ENCODE measurements at places on chromosomes 1 and 21.

DNA sequence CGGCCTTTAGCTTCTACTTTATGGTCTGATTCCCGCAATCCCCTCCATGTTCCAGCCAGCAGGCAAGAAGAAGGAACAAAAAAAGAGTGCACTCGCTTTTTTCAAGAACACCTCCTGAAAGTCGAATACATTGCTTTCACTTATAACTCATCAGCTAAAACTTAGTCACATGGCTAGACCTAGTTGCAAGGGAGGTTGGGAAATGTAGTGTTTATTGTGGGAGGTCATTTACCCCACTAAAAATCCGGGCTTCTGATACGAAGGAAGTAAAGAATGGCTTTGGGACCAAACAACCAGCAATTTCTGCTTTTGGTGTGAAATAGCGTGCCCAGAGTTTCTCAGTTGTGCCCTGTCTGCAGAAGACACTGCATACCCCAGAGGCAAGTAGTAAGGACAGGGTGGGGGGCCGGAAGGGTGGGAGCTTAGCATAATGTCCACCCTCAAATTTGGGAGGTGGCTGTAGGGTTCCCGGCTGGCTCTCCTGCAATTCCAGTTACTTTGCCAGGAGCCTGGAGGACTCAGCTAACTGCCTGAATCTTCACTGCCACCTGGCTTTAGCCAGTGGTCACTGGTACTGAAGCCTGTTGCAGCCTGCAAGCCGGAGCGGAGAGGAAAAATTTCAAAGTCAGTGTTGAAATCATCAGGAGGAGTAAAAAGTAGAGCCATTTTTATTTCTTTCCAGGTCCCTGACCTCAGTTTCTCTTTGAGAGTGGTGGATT lies 57.7 kb upstream of the F3 start:
- DNase-seq = no peak

DNA sequence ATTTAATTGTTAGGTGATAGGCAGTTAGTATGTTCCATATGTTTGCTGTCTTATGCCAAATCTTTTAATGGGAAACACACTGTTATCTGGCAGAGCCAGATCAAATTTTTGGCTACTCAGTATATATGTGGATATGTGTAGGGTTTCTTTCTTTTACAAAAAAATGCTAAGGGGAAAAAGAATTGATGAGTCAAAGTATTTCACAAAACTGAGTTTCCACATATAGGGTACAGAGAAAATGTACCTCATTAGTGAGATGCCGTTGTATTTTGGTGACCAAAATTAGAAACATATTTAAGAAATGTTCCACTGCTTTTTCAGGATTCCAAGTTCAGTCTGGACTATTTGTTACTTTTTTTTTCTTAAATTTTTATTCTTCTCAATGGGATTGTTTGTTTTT lies 201.2 kb upstream of the PTGFR start:
- DNase-seq = no peak

GRCh38 chr1:160756849-160757201 lies 17.8 kb downstream of the SLAMF7 start:
- DNase-seq = no peak

- no peak for DNase-seq
Measured at GRCh38 chr1:50829014-50829958, 130.8 kb downstream of the FAF1 start.

- DNase-seq = no peak
Measured at GRCh38 chr1:228039986-228040385, 33.2 kb downstream of the WNT3A start.

All from H54 (cell line).